T-helper 1 cell (primary cell): ENCODE measurements at places on chromosomes 16 and 17.

DNA sequence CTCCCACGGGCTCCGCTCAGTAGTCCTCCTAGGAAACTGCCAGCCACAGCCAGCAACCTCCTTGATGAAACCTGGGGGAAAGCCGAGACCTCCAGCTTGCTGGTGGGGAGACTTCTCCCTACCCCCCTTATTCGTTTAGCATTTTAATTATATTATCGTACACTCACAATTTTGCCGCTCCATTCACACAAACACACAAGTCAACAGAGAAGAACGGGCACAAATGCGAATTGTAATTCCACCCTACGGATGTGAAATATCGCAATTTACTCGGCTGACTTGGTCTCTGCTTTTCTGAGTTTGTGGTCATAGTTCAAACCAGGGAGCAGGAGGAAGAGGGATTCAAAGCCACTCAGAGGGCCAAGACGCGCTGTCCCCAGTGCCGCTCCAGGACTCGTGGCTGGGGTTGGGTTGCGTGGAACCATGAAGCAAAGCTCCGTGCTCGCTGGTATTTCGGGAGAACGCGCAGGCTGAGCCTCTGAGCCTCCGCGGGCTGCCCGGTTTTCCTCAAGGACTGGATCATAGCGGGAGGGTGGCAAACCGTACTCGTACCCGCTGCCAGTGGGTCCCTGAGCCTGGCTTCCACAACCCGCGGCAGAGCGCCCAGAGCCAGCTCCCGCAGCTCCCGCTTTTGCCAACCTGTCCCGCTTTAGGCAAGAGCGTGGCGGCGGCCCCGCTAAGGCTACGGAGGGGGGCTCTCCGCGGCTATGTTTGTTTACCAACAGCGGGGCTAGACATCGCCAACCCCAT lies 2.0 kb downstream of the LHX1 start:
- no peak for DNase-seq

DNA sequence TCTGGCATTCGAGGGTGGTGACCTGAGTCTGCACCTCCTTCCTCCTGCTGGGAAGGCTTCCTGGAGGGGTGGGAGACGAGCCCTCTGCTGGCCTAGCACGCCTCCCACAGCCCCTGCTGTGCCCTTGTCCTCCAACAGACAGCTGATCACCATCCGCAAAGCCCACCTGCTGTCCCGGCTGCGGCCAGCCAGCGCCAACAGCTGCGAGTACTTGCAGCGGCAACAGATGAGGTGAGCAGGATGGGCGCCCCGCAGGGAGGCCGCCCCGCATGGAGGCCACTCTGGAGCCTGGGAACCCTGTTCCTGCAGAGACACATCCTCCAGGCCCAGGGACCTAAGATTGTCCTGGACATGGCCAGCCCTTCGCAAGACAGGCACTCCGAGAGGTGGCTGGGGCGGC lies 21.6 kb downstream of the UBALD1 start:
- no peak for DNase-seq

- DNase-seq = no peak
These were observed 26.5 kb upstream of the ADGRG1 start for GRCh38 chr16:57601801-57602478.

DNA sequence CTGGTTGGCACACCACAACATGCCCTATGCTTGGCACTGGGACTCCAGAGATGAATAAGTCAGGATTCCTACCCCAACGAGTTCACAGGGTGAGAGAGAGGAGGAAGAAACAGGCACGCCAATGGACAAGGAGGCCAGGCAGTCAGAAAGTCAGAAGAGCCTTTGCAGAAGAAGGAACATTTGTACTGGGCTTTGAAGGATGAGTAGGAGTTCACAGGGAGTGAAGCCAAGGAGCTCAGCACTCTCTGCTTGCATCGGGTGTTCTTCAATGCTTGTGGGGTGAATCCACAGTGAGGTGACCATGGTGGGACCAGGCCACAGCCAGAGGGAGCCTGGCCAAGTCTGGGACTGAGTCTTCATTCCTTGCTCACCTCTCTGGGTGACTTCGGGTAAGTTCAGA lies 47.5 kb downstream of the AIPL1 start:
- no peak for DNase-seq

GRCh38 chr17:30547778-30548573 lies 70.8 kb downstream of the GOSR1 start:
- no peak for DNase-seq

DNA sequence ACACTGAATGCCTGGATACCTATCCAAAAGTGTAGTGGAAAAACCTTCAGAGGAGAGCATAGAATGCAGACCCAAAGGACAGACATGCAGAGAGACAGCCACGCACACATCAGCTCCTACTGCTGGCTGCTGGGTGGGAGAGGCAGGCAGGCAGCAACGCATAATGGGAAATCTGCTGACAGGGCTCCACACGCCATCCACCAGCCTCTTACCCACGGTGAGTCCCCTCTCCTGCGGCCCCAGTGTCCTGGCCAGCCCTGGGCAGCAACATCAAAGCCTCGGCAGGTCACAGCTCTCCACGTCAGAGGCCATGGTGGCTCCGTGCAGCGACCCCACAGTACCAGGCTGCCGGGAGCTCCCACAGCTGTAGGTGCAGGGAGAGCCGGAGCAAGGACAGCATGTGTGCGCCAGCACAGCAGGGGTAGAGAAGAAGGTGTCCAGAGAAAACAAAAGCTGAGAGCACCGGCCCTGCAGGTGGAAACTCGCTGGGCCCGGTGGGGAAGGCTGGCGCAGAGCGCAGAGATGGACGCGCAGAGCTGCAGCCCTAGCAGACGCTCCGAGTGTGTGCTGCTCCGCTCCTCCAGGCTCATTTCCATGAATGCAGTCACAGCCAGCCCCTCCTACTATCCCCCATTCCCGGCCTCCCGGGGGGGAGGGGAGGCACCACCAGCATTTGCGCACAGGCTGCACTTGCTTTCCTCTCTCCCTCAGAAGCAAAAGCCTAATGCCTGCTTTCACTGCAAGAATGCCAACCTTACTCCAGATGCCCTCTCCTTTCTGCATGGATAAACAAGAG lies 58.9 kb downstream of the CYTH1 start:
- DNase-seq = no peak

DNA sequence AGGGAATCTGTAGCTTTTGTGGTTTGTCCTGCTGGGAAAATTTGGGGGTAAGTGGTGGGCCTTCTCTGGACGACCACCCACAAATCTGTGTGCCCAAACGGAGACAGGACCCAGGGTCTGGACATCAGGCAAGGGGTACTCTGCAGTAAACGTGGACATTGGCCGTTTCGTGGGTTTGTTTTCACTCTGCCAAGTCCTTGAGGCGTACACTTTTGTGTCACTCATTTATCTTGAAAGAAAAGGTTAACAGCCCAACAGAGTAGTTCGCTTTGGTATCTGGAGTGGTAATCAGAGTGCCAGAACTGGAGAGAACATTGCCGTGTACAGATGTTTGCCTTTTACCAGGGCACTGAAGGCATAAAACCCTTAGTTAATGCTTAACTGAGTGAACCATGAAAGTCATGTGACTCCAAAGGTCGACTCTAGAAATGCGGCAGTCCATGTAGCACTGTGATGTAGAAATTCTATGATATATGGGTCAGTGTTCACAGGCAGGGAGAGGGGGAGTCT lies 15.4 kb downstream of the NAA60 start:
- DNase-seq = no peak

- no peak for DNase-seq
These were observed 41.5 kb downstream of the SPACA3 start for GRCh38 chr17:33033176-33033575.

GRCh38 chr16:57026778-57027062 lies 37.4 kb downstream of the NLRC5 start:
- no peak for DNase-seq

DNA sequence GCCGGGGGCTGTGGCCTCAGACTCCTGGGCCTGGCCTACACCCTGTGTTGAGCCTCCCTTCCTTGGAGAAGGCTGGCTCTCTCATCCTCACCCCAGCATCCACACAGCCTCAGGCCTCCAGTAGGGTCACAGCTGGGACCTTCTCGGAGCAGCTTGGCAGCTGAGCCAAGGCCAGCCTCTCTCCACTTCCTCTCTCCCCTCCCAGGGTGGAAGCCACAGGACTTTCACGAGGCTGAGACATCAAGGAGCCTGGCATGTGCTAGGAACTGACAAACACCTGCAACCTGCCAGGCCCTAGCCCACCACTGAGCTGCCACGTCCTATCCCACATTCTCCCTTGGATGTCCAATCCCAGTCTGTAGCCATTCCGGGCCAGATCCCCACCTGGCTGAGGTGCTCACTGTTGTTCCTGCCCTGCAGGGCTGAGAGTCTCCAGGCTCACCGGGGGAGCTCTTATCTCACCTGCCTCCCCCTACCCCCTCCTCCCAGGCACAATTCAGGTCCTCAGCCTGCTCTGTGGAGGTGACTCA lies 3.1 kb downstream of the MMP15 start:
- no peak for DNase-seq

DNA sequence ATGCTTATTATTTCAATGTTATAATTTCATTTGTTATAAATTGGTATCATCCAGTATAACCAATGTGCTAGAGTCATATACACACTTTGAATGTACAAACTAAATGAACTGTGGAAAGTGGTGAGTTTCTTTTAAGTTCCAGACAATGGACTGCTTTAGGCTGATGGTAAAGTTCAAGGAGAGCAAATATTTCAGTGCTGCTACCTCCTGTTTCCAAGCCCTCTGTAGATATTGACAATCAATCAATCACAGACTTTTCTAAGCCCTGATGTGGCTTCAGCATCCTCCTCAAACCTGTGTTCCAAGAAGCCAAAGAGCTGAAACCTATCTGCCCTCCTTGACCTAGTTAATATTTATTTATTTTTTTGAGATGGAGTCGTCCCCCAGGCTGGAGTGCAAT lies 28.2 kb upstream of the SREBF1 start:
- no peak for DNase-seq

- DNase-seq = peak; percentile 82
These were observed 11.8 kb downstream of the ENDOV start for GRCh38 chr17:80426671-80427326.

GRCh38 chr16:29678691-29679267 lies at the start of gene QPRT:
QPRT (plus strand) TSS chr16:29679180; CDS start chr16:29679198, 18 bp downstream.
- no peak for DNase-seq

DNA sequence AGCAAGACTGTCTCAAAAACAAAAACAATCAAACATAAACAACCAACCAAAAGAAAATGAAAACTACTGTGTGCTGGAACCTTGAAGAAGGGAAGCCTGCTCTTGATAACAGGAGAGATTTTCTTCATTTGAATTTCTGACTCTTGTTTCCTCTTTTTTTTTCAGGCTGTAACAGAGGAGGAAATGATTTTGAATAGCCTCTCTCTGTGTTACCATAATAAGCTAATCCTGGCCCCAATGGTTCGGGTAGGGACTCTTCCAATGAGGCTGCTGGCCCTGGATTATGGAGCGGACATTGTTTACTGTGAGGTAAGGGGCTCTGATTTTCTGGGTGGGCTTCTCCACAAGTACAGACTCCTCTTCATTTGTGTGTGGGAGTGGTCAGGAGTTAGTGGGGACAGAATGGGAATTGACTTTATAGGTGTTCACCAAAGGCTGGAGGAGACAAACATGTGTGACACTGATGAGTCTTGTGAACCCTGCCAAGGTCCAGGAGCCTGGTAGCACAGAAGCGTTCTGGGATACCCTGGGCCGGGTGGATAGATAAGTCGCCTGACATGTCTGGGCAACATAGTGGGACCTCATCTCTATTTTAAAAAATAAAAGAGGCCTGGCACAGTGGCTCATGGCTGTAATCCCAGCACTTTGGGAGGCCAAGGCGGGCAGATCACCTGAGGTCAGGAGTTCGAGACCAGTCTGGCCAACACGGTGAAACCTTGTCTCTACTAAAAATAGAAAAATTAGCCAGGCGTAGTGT lies 14.9 kb downstream of the DUS2 start:
- DNase-seq = no peak

GRCh38 chr17:66468241-66469087 lies 166.1 kb downstream of the PRKCA start:
- no peak for DNase-seq

DNA sequence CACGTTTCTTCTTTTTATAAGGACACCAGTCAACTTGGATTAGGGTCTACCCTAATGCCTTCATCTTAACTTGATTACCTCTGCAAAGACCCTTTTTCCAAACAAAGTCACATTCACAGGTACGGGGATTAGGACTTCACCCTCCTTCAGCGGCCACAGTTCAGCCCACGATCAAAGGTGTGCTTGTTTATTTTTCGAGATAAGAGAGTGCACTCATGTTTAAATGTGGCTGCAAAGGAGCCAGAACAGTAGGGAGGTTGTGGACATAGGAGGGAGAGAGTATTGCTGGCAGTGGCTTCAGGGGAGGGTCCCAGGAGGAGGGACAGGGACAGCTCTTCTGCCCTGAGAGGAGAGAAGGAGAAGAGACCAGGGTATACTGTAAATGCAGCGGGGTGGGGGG lies 46.7 kb downstream of the MGAT5B start:
- no peak for DNase-seq

- no peak for DNase-seq
These were observed 16.2 kb upstream of the HAS3 start for GRCh38 chr16:69089091-69089910.

- DNase-seq = no peak
These were observed 36.0 kb downstream of the ARHGAP27 start for GRCh38 chr17:45396496-45397205.

- DNase-seq = no peak
These were observed 233.3 kb downstream of the CHD9NB start for GRCh38 chr16:52819405-52819804.

DNA sequence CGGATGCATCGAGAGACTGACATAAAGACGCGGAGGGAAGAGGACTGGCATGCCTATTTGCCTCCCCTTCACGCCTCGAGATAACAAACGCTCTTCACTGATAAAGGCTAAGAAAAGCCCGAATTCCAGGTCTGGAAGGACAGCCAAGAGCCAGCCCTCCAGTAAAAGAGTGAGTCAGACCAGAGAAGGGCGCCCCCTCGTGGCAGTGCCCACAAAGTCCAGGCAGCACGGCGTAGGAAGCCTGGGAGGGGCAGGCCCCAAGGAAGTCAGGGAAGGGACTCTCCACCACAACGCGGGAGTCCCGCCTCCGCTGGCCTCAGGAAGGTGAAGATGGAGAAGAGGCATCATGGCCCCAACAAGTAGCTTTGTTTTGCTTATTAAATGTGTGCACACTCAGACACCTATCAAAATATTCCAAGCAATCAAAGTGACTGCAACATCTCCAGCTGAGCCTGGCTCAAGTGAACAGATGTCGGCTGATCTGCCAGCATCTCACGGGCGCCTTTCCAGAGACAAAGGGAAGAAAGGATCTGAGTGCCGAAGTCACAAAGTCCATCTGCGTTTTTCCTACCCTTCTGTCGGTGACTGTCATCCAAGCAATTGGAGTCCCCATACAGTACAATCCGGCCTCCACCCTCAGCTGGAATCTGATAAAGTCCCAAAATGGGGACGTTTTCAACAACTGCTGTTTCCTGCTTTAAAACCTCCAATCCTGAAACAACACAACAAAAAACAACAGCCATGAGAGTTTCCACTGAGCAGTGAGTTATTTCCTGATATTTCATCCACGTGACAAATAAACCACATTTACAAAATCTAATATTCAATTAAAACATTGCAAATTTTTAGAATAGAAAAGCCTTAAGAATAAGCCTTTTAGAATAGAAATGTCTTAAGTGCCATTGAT lies 20.4 kb upstream of the SLC38A8 start:
- DNase-seq = peak; percentile 58
